Stimulated activated CD8-positive, alpha-beta memory T cell treated with anti-CD3 and anti-CD28 coated beads, Interleukin-15, amount 100 ng/mL, for 4 hours (primary cell): ENCODE measurements at places on chromosomes 6 and 20.

DNA sequence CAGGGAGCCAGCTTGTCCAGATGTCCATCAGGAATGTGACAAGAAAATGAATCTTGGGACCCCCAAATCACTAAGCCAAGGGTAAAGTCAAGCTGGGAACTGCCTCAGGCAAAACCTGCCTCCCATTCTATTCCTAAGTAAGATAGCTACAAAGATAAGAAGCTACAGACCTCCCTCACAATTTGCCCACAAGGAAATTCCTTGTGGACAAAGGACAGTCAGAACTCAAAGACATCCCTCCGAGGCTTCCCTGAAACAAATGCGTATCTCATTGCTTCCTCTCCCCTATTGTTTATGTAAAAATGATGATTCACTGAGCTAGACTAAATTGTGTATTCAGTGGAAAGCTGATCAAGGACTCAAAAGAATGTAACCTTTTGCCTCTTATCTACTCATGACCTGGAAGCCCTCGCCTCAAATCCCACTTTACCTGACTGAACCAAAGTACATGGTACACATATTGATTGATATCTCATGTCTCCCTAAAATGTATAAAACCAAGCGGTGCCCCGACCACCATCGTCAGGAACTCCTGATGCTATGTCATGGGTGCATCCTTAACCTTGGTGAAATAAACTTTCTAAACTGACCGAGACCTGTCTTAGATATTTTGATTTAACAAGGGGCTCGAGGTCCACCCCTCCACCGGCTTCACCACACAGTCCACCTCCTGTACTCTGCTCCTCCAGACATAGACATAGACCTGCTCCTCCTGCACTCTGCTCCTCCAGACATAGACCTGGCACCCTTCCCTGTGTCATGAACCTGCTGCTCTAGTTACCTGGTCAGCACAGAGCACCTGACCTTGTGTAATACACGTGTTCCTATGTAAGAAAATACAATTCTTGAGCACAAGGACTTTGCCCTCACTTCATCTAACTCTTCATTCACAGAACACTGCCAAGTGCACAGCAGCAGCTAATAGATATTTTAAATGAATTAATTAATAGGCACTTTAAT is 81.4 kb downstream of the WDR27 start:
- DNase-seq, result no peak

DNA sequence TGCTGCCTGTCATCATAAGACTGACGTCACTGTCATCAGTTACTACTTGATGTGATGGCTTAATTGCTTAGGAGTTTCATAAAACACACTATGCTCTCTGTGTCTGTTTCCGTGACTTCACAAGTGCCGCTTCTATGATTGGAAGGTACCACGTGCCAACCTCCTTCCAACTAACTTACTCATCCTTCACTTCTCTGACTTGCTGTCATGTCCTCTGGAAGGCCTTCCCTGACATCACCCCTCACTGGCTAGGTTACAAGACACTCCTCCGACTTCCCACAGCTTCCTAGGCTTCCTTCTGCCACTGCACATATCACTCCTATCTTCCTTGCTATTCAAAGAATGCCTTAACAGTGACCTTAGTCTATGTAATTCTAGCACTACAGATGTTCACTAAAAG is 20.4 kb downstream of the SERINC3 start:
- DNase-seq, result no peak

- DNase-seq, result no peak
These were observed 3.0 kb upstream of the VEGFA start for GRCh38 chr6:43766964-43767461.

DNA sequence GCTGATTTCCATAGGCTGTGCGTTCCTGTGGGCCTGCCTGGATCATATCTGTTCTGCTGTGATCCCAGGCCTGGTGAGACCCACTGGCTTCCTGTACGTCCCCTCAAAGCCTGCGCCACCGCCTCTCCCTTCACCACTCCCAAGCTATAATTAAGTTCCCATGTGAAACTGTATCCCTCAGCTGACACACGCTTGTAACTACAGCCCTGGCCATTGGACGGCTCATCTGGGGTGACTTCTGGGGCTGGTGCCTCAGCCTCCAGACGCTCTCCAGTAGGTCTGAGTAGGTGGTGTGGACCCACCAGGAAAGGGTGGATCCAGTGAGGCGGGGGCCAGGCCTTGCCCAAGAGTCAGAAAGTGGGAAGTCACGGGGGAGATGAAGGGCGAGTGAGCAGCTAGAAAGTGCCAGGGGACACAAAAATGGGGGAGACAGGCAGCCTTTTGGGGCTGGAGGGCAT is 21.0 kb downstream of the PPARD start:
- no peak for DNase-seq

GRCh38 chr6:73866305-73866704 is 170.3 kb downstream of the CD109 start:
- DNase-seq, result no peak

DNA sequence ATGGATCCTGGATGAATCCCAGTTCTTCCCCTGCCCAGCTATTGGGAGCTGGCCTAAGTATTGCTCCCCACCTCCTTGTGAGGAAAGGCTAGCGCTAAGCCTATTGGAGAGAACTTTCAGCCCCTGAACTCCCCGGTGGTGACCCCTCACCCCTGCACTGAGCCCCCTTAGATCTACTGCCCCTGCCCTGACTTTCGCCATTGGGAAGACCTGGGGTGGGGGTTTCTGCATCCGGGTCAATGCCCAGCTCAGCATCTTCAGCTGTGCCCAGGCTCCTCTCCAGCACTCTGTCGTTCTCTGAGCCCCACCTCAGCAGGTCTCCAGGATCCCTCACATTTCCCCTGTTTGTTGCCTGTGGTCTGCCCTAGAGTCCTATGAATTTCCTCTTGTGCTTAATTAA is 9.0 kb downstream of the TREML4 start:
- DNase-seq, result no peak

DNA sequence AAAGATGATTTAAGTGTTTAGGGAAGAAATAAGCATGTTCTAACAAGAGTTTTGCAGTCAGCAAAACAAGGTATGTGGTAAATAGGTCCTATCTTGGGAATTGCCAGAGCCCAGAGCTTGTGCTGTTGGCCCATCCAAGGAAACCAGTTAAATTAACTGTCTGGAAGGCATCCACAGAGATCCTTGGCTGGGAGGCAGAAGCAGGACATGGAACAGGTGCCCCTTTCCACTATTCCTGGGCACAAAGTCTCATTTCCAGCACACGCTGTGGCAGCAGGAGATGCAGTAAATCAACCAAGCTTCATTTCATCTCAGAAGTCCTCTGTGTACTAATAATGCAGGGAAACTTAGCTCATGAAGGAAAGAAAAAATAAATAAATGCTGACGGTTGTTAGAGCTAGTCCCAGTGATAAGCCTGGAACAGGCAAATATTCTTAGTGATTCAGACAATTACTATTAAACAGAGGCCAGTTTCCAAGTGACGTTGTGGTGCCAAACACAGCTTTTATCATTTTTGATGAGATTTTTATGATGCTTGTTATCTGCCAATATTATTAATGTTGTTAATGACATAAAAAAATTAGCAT is 39.8 kb upstream of the SNAP25 start:
- no peak for DNase-seq

DNA sequence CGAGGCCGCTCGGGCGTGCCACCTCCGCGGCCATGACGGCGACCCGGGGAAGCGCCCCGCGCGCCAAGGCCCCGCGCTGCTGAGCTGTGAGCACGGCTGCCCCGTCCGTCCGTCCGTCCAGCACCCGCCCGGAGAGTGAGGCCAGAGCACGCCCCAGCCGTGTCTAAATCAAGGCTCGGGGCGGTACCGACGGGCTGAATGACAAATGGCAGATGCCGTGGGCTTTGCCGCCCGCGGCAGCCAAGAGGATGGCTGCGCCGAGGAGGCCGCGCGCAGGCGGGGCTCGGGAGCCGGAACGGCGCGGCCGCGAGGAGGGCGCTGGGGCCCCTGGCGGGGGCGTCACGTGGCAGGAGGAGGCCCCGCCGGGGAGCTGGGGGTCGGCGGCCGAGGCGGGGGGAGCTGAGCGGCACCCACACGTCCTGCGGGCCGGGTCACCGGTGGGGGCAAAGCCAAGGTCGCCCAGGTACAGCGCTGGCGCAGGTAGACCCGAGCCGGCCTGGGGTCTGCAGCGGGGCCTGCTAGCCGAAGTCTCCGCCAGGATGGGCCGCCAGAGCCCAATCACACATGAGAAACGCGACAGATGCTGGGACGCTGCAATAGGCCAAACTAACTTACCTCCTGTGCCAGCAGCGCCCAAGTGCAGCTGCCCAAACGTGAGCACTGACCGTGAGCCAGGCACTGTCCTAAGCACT is at the start of gene PLAGL1:
Gene PLAGL1 (minus strand): TSS at position 140 of the 692 bp plus-strand sequence. CDS start 60,123 bp downstream, outside the sequence.
- no peak for DNase-seq

DNA sequence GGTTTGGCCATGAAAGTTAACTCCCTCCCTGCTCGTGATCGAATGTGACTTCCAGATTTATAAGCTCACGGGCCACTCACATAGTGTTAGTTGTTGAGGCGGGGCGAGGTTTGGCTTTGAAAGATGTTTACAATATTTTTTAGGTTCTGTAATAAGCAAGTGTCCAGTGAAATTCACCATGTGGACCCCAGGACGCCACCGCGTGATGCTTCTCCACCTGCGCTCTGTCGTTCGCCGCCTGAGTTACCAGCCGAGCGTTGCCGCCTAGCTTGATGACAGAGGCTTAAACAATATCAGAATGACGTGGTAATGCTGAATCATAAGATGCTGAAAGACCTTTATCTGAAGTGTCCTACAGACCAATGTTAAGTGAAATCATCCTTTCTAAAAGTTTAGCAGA is 241.0 kb downstream of the MYLK4 start:
- DNase-seq, result no peak

GRCh38 chr6:90896075-90896547 is 309.2 kb upstream of the MAP3K7 start:
- DNase-seq, result no peak

- DNase-seq, result no peak
These were observed 2.2 kb upstream of the CENPB start for GRCh38 chr20:3788685-3789155.

DNA sequence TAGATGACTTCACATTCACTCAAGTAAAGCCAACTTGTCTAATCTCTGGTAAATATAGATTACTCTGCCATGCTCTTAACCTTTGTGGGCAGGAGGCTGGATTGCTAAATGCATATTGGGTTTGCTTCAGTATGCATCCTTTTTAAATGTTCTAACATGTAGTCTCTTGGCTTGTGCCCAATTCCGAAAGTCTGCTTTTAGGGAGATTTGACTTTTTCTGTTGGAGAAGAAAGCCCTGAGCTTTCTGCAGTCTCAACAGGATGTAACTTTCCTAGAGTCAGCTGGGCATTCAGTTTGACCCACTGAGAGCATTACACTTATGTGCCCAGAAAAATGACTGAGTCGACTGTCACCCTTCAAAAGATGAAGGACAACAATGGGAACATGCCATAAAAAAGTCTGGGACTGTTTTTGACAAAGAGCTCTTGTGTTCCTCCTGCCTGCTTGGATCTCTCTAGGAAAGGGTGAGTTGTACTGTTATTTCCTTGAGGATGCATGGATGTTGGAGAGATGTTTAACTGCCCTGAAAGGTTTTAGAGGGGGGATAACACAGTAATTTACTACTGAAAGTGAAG is 299.4 kb downstream of the ZFAND3 start:
- no peak for DNase-seq

DNA sequence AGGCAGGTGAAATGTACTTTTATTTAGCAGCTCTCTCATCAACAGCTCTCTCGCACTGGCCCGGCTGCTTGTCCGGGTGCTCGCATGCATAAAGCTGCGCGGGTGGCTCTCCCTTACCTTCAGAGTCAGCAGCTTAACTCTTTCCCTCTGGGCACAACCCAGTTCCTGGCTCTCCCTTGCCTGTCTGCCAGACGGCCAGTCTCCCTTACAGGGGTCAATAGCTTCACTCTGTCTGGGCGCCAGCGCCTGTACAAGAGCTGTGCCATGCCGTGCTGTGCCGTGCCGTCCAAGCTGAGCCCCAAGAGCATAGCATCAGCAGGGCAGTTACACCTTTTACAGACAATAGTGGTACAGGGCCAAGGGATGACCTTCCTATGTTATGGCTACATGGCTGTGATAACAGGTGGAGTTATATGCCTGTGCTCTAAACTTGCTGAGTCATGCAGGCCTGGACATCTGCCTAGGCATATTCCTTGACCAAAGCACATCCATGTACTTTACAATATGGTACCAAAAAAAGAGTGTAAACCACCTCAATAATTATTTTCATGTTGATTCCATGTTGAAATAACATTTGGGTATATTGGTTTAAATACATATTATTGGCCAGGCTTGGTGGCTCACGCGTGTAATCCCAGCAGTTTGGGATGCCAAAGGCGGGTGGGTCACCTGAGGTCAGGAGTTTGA is 47.9 kb downstream of the BLTP3A start:
- no peak for DNase-seq

DNA sequence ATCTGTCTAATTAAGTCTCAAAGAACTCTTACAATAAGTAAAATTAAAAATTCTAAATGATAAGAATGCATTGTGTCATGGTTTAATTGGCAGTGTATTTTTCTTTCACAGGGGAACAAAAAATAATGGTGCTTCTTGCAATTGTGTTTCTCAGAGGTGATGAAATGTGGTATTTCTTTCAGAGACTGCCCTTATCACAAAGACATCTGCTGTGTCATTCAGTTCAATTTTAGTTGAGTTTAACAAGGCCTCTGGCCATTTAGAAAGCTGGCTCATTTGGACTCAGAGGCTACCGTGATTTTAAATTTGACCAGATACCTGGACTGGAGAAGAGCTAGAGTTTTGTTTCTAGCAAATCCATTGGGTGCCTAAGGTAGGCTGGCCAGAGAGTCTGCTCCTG is 23.6 kb upstream of the ZNF831 start:
- no peak for DNase-seq

GRCh38 chr6:75818098-75818855 is 69.2 kb downstream of the MYO6 start:
- DNase-seq, result no peak

DNA sequence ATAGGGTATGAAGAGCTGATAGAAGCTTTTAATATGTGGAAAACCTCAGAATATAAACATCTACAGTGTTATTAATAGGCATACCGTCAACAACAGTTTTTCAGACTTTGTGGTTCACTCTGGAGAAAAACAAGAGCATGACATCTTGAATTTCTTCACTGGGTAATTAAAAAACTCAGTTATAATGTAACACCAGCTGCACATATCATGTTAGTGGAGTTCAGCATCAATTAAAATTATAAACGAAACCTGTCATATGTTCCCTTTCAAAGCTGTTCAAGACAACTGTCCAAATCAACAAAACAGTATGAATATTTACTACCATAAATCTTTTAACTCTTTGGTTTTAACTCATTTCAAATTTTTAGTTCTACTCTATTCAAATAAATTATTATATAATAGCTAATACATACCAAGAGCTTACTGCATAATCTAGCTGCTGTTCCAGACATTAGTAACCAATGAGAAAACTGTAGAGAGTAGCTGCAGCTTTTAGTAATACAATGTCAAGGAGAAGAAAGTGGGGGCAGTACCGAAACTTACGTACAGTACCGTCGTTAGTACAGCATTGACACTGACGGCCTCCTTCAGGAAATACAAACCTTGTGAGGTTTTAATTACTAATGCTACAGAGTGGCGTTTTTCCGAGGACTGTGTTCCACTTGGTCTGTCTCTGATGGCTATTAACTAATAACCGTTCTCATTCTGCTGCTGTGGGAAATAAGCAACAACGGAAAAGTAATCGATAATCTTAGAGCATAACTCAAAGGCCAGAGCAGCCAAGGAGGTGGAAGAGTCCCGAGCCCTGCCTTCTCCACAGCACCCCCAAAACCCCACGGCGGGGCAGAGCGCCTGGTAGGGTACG is 532 bp upstream of the PM20D2 start:
- DNase-seq, result no peak
